ENCODE measurements at places on chromosomes 1 and 21.

GRCh38 chr1:98330224-98330623 lies 331.3 kb upstream of the SNX7 start:
- DNase-seq = no peak

- peak; percentile 67 for DNase-seq
Measured at GRCh38 chr1:160256396-160257046, 5.8 kb downstream of the DCAF8 start.

GRCh38 chr1:84704872-84705417 lies 14.7 kb upstream of the SSX2IP start:
- no peak for DNase-seq

GRCh38 chr1:170310014-170310405 lies 164.3 kb downstream of the NTMT2 start:
- DNase-seq = no peak

GRCh38 chr1:45840704-45841103 lies 37.3 kb downstream of the MAST2 start:
- DNase-seq = peak; percentile 14

GRCh38 chr1:102886638-102887037 lies 221.7 kb downstream of the COL11A1 start:
- no peak for DNase-seq

DNA sequence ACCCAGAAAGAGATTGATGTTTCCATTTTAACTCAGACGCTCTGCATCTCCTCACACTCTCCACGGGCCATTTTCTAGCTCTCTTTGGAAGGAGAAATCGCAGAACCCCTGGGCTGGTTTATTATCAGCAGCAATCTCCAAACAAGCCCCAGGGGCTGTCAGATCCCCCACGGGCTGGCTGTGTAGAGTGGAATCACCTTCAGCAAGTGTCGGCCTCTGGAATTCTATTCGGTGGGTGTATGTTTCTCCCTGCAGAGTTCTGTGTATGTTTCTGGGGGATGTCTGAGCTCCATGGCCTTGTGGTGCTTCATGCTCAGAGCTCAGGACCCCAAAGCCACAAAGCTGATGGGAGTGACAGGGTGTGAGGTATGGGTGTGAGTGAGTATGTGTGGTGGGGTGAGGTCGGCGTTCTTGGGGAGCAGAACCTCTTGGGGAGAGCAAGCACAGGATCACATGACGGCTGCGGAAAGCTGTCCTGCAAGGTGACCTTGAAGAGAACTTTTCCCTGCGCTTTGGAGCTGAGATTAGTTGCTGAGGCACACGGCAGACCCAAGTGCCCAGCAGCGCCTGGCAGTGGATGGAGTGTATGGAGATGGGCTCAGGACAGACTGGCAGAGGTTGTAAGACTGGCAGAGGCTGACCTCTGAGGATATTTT lies 489 bp downstream of the ACOT11 start:
- DNase-seq = no peak

- no peak for DNase-seq
Measured at GRCh38 chr1:93668121-93668520, 13.5 kb downstream of the BCAR3 start.

GRCh38 chr21:15850645-15851044 lies 120.9 kb downstream of the USP25 start:
- peak; percentile 16 for DNase-seq

DNA sequence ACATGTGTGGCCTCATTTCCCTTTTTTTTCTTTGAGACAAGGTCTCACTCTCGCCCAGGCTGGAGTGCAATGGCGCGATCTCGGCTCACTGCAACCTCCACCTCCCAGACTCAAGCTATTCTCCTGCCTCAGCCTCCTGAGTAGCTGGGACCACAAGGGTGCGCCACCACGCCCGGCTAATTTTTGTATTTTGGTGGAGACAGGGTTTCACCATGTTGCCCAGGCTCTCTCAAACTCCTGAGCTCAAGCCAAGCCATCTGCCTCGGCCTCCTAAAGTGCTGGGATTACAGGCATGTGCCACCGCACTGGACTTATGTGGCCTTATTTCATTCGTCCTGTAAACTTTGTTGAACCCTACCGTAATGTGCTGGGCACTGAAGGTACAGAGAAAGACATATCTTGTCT lies 569 bp upstream of the WARS2 start:
- peak; percentile 52 for DNase-seq

- no peak for DNase-seq
Measured at GRCh38 chr1:94118013-94118412, 2.9 kb downstream of the ABCA4 start.

- DNase-seq = peak; percentile 11
Measured at GRCh38 chr1:180343921-180344769, 114.1 kb downstream of the LHX4 start.

GRCh38 chr1:53693773-53694717 lies 44.9 kb downstream of the GLIS1 start:
- peak; percentile 43 for DNase-seq

- DNase-seq = no peak
Measured at GRCh38 chr1:177448036-177448615, 277.4 kb downstream of the BRINP2 start.

DNA sequence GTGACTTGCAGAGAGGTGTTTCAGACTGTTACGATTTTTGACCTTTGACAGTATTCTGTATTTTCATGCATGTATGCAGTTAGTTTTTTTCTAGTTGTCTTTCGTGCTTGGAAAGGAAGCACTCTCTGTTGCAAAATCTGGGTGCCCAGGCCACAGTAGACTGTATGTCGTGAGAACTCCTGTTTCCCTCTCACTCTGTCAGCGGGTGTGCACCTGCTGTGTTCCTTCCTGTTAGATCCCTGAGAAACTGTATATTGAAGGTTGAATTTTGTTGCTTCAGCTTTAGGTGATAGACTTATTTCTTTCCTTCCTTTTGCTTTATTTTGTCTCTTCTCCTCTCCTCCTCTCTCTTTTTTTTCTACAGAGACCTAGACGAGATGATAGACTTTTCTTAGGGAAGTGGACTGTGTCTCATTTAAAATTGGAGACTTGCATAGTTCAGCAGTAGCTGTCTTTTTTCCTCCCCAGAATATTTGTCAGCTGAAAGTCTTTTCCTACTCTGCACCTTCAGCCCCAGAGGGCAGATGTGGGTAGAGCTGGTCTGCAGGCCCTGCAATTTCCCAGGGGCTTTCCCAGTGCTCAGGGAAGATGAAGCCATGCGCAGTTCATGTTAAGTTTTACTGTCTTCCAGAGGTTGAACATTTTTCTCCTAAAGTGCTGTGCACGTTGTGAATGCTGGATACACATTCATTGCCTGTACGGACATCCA lies 1.4 kb downstream of the TRAPPC10 start:
- DNase-seq = no peak

GRCh38 chr1:211734359-211734758 lies 58.9 kb upstream of the NEK2 start:
- DNase-seq = no peak

DNA sequence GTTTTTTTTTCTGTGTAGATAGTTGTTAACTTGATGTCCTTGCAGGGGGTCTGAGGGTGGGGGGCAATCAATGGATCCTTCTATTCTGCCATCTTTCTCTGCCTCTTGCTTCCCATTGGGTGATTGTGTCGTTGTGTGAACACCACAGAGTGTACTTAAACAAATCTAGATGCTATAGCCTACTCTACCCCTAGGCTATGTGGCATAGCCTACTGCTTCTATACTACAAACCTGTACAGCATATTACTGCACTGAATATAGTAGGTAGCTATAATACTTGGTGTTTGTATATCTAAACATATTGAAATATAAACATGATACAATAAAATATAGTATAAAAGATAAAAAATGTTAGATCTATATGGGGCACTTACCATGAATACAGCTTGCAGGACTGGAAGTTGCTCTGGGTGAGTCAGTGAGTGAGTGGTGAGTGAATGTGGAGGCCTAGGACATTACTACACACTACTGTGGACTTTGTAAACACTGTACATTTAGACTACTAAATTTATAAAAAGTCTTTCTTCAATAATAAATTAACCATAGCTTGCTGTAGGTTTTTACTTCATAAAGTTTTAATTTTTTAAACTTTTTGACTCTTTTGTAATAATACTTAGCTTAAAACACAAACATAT lies 105.4 kb downstream of the CENPF start:
- no peak for DNase-seq

GRCh38 chr1:5847013-5847659 lies 145.1 kb downstream of the NPHP4 start:
- peak; percentile 34 for DNase-seq

- no peak for DNase-seq
Measured at GRCh38 chr21:42495765-42496119, 282 bp downstream of the RSPH1 start.

GRCh38 chr1:154729031-154729442 lies 121.1 kb upstream of the ADAR start:
- DNase-seq = peak; percentile 84

GRCh38 chr1:42163114-42163513 lies 1.4 kb downstream of the GUCA2A start:
- no peak for DNase-seq

GRCh38 chr1:205944525-205944924 lies 1.3 kb upstream of the SLC26A9 start:
- DNase-seq = no peak

DNA sequence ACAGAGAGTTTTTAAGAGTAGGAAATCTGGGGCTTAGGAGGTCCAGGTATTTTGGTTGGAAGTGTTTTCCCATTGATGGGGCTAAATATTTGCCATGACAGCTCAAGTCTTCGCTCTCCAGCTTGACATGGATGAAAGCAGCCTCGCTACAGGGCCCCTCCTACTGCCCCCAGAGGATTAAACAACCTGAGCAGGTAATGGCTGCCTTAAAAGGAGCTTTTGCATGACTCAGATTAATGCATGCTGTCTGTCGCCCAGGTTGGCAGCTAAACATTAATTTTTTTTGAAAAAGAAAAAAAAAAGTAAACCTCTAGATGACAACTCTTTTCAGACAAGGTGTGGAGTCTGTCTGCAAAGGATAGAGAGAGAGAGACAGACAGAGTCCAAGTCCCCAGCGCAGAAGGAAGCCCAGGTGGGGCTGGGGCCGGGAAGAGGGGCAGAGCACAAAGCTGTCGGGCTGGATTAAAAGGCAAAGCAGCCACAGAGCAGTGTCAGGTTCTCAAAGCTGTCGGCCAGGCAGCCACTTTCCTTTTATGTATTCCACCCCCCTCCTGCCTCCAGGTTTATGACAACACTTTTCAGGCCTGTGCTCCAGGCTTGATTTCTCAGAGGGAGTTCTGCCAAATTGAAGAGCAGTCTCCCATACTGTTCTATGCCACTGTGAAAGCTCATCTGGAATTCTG lies 127.9 kb downstream of the CLIC6 start:
- no peak for DNase-seq

DNA sequence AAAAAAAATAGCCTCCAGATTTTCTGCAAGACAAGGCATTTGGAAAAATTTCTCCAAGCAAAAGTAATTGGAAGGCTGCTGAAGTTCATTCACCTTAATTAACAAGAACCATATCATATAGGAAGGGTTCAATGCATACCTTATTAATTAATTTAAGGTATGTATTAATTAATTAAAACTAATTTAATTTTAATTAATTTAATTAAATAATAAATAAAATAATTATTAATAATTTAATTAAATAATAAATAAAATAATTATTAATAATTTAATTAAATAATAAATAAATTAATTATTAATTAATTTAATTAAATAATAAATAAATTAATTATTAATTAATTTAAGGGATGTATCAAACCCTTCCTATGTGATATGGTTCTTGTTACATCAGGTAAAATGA lies 7.9 kb downstream of the OR2L13 start:
- no peak for DNase-seq

DNA sequence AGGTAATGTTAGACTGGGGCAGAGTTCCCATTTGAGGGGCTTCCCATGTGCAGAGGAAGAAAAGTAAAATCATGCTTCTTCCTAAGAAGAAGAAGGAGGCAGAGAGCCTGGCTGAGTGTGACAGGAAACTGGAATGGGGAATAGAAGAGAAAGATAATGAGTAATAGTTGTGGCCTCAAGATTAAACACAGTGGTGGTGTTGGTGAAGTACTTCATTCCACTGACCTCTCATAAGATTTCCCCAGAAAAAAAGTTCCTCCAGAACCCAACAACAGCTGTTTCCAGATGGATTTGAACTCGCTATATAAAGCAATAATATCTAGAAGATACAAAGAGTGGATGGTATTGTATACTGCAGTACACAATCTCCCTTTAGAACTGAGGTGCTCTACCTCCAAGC lies 13.0 kb downstream of the RGS1 start:
- DNase-seq = no peak

DNA sequence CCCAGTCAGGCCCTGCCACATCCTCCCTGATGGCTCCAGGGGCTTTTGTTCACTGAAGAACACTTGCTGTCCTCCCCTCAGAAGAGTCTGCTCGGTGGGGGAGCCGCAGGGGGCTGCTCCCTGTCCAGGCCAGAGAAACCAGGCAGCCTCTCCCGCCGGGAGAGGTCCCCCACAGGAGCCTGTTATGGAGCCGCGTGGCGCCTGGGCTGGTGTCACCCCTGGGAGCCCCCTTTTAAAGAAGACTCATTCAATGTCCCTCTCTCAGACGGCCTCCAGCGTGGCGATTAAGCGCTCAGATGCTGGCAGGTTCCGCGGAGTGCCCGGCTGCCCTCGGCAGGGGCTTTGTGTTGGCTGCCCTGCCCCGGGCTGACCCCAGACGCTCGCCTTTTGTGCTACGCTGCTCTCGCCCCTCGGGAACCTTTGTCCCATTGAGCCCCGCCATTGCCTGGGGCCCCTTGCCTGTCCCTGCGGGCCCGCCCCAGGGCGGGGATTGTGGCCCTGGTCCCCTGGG lies 43.1 kb downstream of the SKI start:
- no peak for DNase-seq

DNA sequence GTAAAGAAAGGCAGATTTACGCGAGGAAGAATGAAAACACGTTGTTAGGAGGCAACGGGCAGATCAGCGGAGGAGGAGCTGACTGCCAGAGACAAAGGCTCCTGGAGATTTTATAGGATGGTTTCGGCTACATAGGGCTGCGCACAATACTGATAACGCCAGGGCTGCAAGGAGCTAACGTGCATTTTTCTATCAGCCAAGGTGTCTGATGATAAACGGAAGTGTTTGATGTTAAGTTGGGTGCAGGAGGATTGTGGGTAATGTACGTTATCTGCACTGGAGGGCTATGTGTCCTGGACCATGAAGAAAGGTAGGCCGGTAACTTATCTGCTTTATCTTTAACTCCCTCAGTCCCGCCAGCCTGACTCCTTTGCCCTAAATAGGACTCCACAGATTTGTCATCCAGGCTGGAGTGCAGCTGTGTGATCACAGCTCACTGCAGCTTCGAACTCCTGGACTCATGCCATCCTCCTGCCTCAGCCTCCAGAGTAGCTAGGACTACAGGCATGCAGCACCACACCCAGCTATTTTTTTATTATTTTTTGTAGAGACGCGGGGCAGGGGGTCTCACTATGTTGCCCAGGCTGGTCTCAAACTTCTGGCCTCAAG lies 29.6 kb downstream of the SETD4 start:
- peak; percentile 34 for DNase-seq

GRCh38 chr1:15718199-15718601 lies 17.9 kb upstream of the SLC25A34 start:
- DNase-seq = no peak

DNA sequence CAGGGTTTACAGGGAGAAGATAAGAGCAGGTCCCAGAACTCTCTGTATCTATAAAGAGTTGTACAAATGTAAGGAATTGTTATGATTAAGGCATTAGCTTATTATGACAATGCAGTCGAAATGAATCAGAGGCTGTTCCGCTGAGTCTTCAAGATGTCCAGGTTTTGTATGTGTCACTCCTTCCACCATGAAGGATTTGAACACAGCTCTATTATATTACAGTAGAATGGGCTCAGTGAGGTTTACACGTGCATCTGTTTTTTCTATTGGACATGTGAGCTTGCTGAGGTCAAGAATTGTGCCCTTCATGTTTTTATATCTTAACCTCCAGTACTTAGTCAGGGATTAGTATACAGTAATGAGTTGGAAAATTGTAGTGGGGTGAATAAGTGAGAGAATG lies 86.3 kb downstream of the MPZL1 start:
- DNase-seq = no peak

GRCh38 chr1:177142791-177143271 lies 21.7 kb downstream of the ASTN1 start:
- no peak for DNase-seq
